ENCODE measurements at places on chromosomes 11 and 22. TPM values are rescaled to one million over a fixed set of nuclear protein-coding genes. Genes with fewer than 3 reads are reported as not detected.

Gene LRP4
- not detected for polyA plus RNA-seq

DNA sequence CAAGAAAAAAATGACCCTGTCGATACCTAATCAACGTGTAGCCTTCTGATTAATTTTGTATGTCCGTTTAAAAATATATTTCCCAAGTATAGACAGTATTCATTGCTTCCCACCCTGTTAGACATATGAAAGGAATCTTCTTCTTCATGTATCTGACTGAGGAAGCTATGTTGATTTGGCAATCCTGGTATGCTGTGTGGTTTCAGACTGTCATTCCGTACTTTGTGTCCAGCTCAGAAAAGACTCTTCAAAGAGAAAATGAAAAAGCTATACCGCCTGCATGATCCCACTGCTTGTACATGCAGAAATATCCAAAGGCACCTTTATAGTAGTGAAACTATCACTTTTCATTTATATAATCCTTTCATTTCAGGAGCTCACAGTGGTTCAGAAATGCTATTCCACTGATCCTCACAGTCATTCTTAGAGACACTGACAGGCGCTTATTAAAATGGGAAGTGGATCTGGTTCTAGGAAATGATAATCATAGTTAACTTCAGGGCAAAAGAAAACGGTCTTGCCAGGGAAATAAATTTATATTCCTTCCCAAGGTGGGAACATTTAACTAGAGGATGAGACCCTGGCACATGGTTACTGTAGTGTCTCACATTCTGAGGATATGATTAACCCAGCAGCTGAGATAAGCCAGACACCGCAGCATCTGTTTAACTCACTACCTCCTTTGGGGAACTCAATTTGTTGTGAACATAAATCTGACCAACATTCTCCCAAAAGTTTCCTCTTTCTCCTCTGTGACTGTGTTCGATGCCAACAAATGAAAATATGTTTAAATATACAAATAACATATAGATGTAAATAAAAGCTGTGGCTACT is 599.2 kb upstream of the LUZP2 start:
- DNase-seq: no peak

Gene SOX6
- polyA plus RNA-seq: not detected

- DNase-seq: no peak
Observed at GRCh38 chr11:29483831-29484230, 533.0 kb downstream of the KCNA4 start.

DNA sequence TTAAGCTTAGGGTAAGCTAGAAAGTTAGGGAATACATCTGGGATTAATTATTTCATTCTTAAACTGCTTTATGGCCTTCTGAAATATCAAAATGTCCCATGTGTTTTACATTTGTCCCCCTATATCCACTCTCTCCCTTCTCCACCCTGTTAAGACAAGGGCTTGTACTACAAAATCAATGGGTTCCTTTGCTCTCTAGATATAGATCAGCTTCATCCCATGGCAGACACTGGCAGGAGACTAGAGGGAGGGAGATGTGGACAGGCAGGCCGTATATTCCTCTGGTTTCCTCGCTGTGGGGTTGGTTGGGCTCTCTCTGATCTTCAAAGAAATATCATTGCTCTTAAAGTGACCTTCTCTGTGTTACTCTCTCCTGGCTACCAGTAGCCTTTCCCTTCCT is 1281.0 kb downstream of the LRRC4C start:
- no peak for DNase-seq

- no peak for DNase-seq
Observed at GRCh38 chr11:75033916-75034315, 45.2 kb downstream of the NEU3 start.

Gene KCNJ5
- polyA plus RNA-seq: not detected

Gene RASSF10
- not detected for polyA plus RNA-seq

DNA sequence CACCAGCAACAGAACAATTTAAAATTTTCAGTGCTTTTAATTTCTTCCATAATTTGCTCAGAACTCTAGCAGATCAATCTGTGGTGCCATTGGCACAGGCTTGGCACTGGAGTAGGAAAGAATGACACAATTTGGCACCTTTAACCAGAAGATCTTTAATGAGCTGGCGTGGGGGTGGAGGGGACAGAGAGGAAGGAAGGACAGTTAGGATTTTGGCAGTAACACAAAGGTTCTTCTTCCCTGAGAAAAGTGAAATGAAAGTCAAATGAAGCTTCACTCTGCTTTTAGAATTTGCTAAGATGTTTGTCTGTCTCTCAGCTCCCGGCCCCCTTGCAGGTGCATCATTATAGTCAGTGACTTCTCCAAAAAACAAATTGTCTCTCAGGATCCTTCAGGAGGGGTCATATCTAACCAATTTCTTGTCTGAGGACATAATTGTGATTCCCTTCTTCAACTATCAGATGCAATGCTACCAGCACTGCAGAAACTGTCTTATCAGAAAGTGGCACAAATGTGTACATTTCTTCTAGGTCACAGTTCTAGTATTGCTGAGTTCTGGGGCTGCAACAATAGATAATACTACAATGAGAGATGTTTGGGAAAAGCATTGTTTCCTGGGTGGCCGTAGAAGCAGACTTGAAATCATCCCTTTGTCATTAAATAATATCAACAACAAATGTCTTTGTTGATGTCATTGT is 66.8 kb downstream of the CSTPP1 start:
- no peak for DNase-seq

Gene SCO2
- 8.2 TPM for polyA plus RNA-seq

Gene ADM2
- 0.37 TPM for polyA plus RNA-seq

DNA sequence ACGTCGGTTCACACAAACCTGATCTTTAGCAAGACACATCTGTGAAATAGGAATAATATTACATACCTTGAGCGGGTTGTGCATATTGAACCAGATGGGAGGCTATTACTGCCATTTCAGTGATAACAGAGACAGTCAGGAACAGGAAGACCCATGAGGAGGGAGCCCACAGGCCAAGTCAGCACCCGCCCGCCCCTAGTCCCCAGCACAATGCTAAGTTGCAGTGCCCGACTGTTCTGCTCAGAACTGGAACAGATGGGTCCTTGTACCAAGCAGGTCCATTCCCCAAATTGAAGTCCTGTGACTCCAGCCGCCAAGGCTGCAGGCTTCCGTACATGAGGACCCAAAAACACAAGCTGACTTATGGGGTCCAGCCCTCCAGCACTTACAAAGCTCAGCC is 9.3 kb downstream of the CXCR5 start:
- DNase-seq: peak; percentile 52

DNA sequence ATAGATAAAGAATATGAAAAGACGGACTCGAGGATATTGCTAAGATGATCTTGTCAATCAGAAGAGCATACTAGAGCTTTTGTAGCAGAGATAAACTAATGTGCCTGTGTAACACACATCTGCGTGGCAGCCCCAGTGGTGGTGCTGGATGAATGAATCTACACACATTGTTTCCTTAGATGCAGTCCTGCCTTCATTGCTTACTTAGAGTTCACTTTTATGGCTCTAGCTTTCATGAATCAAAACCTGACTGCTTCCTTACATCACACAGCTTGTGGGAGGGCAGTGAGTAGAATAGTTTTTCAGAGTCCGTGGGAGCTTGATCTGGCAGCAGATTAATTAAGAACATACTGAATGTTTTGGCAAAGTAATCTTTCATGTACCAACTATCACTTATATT is 83.7 kb downstream of the EXT2 start:
- no peak for DNase-seq

DNA sequence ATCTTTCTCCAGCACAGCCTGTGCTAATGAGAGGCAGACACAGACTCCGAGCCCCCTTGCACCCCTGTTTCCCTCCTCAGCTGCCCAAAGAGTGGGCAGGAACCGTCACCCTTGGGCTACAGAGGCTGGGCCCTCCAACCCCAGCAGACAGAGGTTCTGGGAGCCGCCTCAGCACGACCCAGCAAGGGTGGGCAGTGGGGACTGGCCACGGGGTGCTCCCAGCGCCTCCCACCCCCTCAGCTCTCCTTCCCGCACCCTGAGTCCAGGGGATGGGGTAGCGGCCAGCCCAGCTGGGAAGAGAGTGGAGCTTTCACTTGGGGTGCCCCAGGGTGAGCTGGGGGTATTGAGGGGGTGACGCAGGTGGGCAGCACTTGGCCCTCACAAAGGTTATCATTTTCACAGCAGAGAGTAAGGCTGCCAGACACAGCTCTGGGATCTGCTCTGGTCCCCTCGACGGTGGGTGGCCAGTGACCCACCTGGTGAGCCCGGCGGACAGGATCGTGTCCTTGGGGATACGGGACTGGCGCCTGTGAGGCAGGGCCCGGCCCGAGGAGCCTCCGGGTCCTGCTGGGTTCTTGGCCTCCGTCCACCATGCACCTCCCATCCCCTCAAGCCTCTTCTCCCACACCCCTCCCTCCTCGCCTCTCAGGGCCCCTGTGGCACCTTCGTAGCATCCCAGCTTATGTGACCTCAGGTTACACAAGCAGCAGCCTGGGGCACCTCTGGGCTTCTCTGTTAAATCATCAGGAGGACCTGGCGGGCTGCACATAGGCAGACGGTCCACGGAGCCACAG is 14.4 kb upstream of the BRSK2 start:
- DNase-seq: no peak

DNA sequence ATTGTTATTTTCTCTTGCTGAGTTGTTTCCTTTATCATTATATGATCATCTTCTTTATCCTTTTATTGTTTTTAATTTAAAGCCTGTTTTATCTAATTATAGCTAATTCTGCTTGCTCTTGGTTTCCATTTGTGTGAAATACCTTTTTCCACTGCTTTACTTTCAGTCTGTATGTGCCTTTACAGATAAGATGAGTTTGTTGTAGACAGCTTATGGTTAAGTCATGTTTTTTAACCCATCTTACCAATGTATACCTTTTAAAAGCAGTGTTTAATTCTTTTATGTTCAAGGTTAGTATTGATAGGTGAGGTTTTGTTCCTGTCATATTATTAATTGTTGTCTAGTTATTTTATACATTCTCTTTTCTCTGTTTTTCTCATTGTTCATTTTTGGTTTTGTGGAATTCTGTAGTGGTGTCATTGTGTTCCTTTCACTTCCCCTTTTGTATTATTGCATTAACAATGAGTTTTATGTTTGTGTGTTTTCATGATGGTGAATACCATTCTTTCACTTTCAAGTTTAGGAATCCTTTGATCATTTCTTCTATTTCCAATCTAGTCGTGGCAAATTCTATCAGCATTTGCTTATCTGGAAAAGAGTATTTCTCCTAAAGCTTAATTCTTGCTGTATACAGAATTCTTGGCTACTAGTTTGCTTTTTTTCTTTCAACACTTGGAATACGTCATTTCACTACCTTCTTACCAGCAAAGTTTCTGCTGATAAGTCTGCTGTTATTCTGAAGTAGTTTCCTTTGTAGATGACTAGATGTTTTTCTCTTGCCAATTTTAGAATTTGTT is 21.8 kb downstream of the OR5AN1 start:
- DNase-seq: no peak

GRCh38 chr11:86418106-86418505 is 43.4 kb downstream of the CCDC81 start:
- no peak for DNase-seq

GRCh38 chr11:91730620-91731019 is 494.0 kb upstream of the FAT3 start:
- no peak for DNase-seq

GRCh38 chr11:2804189-2804588 is 81.4 kb downstream of the CDKN1C start:
- DNase-seq: no peak

Gene MS4A18
- not detected for polyA plus RNA-seq

GRCh38 chr11:30825723-30826122 is 239.6 kb upstream of the MPPED2 start:
- no peak for DNase-seq

DNA sequence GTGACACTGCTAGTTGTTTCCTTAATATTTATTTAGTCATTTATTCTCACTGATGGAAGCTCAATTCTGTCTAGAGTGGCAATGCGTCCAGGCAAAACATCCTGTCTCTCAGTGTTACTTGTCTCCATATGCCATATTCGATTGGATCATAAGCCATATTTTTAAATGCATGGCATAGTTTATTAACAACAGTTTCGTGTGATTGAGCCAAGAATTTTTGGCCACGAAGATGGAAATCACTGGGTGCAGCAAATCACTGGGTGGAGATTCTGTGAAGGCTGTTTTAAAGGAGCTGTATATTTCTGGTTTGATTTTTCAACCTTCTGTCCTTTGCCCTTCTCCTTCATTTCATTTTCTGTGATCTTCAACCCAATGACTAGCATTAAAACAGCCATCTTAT is 205.2 kb downstream of the JRKL start:
- no peak for DNase-seq

DNA sequence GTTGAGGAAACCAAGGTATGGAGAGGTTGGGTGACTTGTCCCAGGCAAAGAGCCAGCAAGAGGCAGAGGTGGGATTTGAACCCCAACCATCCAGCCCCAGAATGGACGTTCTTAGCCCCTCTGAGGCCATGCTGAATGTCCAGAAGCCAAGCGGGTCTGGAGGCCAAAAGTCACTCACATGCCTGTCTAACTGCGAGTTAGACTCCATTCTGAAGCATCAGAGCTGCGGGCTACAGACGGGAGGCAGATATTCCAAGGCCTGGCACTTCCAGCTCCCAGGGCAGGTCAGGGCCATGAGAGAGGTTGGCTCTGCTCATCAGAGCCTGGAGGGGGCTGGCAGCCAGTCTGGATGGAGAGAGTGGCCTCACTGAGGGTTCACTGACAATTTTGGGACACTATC is 616.5 kb downstream of the BRD1 start:
- no peak for DNase-seq

DNA sequence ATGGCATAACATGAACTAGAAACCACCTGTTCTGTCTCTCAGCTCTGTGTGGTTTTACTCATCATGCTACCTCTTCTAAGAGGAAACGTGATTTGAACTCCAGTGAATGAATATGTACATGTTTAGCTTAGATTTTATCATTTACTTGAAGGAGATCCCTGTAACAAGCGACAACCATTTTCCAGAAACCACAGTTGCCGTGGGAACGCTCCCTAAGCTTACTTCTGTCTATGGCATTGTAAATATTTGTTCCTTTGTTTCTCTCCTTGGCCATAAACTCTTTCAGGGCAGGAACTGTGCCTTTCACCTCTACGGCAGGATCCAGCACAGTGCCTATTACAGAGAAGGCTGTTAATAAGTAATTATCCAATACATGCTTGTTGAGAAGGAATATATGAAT is 17.1 kb upstream of the TPH1 start:
- DNase-seq: no peak

DNA sequence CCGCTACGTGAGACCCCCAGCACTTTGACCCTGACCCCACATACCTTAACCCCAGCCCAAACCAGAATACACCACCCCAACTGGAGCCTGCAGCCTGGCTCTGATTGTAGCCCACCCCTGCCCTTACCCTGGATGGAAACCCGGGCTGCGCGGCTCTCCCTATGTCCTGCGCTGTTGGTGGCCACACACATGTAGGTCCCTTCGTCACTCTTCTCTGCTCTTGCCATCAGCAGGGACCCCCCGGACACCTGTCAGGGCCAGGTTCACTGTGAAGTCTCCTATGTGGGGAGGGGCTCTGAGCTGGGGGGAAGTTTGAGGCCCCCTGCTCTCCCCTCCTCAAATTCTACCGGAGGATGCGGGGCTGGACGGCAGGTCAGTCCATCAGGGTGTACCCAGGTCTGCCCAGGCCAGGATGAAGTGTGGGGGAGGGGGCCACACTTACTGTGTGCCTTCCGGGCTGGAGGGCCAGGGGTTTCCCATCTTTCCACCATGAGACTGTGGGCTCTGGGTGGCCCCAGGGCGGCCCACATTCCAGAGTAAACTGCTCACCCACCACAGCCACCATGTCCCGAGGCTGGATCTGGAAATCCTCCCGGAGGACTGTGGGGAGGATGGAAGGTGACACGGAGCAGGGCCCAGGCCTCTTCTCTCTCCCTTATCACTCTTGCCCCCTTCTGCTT is 1.5 kb downstream of the ROBO4 start:
- DNase-seq: no peak

- DNase-seq: no peak
Observed at GRCh38 chr11:16876053-16876752, 137.8 kb downstream of the C11orf58 start.
